ENCODE measurements at places on chromosomes 13 and 19. TPM values are rescaled to one million over a fixed set of nuclear protein-coding genes. Genes with fewer than 3 reads are reported as not detected.

GRCh38 chr13:23292586-23292985, 111.8 kb downstream of the SGCG start:
- H3K36me3 ChIP-seq: no peaks in the 10 kb centered on the region
- H3K27ac ChIP-seq: no peak overlapping the region
- no peaks in the 10 kb centered on the region for H3K27me3 ChIP-seq
- no peak overlapping the region for H3K4me3 ChIP-seq
- H3K4me1 ChIP-seq: no peaks in the 10 kb centered on the region
- DNase-seq: no peak

- no peaks in the 10 kb centered on the region for H3K36me3 ChIP-seq
- peaks cover 45% of the 10 kb centered on the region for H3K27me3 ChIP-seq
- H3K4me3 ChIP-seq: no peak overlapping the region
Measured at GRCh38 chr19:51441410-51442390, 16.6 kb downstream of the SIGLEC8 start.

- H3K36me3 ChIP-seq: no peaks in the 10 kb centered on the region
- H3K27me3 ChIP-seq: no peaks in the 10 kb centered on the region
- DNase-seq: no peak
- H3K27ac ChIP-seq: peak overlapping the region; percentile 94
- peaks cover 13% of the 10 kb centered on the region for H3K4me1 ChIP-seq
Measured at GRCh38 chr19:55644191-55644833, 863 bp downstream of the ZNF581 start.

- H3K4me3 ChIP-seq: no peak overlapping the region
- H3K27me3 ChIP-seq: no peaks in the 10 kb centered on the region
- no peak for DNase-seq
- no peaks in the 10 kb centered on the region for H3K36me3 ChIP-seq
- H3K4me1 ChIP-seq: no peaks in the 10 kb centered on the region
- no peak overlapping the region for H3K27ac ChIP-seq
Measured at GRCh38 chr19:32708457-32708856, 11.1 kb upstream of the TDRD12 start.

DNA sequence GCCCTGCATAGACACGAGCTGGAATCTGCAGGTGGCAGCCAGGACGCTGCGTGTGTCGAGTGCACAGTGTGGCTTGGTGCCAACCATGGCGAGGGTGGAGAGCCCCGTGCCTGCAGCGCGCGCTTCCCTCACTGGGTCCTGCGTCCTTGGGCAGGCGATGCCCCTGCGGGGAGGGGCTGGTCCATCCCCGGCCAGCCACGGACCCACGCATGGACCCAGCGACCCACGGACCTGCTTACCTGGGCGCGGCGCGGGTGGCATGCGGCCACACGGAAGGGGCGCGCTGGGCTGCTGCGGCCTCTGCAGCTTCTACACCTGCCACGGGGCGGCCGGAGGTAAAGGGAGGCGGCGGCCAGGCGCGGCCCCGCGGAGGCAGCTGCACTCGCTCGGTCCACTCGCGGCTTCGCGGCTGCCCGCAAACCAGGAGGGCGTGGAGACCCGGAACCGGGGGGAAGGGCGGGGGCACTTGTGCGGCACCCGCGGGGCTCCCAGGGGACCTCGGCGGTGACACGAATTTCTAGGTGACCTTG, 569 bp upstream of the MCF2L start:
- no peaks in the 10 kb centered on the region for H3K36me3 ChIP-seq
- DNase-seq: peak; percentile 69
- H3K4me3 ChIP-seq: peak overlapping the region; percentile 61
- no peaks in the 10 kb centered on the region for H3K27me3 ChIP-seq
- H3K27ac ChIP-seq: peak overlapping the region; percentile 74

DNA sequence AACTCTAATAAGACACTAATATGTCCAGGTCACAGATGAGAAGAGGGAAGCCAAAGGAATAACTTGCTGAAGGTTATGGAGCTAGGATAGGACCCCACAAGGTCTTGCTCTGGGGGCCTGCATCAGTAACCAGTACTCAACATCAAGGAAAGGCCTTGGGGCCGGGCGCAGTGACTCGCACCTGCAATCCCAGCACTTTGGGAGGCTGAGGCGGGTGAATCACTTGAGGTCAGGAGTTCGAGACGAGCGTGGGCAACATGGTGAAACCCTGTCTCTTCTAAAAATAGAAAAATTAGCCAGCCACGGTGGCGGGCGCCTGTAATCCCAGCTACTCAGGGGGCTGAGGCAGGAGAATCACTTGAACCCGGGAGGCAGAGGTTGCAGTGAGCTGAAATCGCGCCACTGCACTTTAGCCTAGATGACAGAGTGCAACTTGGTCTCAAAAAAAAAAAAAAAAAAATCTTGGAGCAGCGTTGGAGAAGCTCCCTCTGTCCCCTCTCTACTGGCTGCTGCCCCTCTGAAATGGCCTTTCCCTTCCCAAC, 1.8 kb downstream of the LONP1 start:
- peak overlapping the region; percentile 83 for H3K4me3 ChIP-seq
- no peaks in the 10 kb centered on the region for H3K36me3 ChIP-seq
- DNase-seq: no peak
- H3K27me3 ChIP-seq: no peaks in the 10 kb centered on the region
- H3K27ac ChIP-seq: no peak overlapping the region

- DNase-seq: no peak
- H3K36me3 ChIP-seq: no peaks in the 10 kb centered on the region
- H3K4me3 ChIP-seq: no peak overlapping the region
- H3K27me3 ChIP-seq: no peaks in the 10 kb centered on the region
- no peak overlapping the region for H3K27ac ChIP-seq
Measured at GRCh38 chr19:39137131-39137530, 11.5 kb downstream of the PAK4 start.

ATP4A gene
- not detected for total RNA-seq

DNA sequence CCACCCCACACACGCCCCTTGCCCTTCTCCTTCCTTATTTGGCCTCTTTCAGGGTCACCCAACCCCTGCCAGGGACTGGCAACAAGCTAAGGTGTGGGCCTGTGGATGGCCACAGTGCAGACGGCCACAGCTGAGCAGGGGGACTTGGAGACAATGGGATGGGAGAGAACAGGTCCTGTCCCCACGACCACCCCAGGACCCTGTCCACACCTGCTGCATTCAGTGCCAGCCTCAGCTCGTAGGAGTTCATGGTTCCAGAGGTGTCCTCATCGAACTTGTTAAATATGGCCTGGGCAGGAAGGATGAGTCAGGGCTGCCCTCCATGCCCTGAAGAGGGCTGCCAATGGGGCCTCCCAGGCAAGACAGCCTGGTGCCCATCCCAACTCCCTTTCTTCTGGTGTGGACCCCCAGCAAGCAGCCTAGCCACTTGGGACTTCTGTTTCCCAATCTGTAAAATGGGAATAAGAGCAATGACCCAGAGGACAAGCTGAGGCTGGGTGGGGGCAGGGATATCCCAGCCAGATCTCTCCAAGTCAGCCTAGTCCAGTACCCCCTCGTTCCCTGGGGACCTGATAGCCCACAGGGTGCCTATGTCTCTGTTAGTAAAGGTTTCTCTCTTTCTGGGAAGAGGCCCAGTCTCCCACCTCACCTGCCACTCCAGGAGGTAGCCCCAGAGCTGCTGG, 10.6 kb downstream of the CAPN12 start:
- H3K4me1 ChIP-seq: peaks cover 2% of the 10 kb centered on the region
- H3K4me3 ChIP-seq: no peak overlapping the region
- no peaks in the 10 kb centered on the region for H3K36me3 ChIP-seq
- no peaks in the 10 kb centered on the region for H3K27me3 ChIP-seq
